ENCODE measurements at places on chromosomes 2 and 18. TPM values are rescaled to one million over a fixed set of nuclear protein-coding genes. Genes with fewer than 3 reads are reported as not detected.

SPP2 gene
- not detected for polyA plus RNA-seq

STPG4 gene
- polyA plus RNA-seq, result not detected

SAG gene
- polyA plus RNA-seq, result not detected

RBM44 gene
- 0.92 TPM for polyA plus RNA-seq

AFF3 gene
- 3.3 TPM for polyA plus RNA-seq

VIT gene
- 3.8 TPM for polyA plus RNA-seq
